Forelimb muscle (tissue), 1 donor: ENCODE measurements at places on chromosomes 1 and 21. TPM values are rescaled to one million over a fixed set of nuclear protein-coding genes. Genes with fewer than 3 reads are reported as not detected.
A peak's percentile ranks its signal among the peaks of the same experiment; 100 is the strongest.

DNA sequence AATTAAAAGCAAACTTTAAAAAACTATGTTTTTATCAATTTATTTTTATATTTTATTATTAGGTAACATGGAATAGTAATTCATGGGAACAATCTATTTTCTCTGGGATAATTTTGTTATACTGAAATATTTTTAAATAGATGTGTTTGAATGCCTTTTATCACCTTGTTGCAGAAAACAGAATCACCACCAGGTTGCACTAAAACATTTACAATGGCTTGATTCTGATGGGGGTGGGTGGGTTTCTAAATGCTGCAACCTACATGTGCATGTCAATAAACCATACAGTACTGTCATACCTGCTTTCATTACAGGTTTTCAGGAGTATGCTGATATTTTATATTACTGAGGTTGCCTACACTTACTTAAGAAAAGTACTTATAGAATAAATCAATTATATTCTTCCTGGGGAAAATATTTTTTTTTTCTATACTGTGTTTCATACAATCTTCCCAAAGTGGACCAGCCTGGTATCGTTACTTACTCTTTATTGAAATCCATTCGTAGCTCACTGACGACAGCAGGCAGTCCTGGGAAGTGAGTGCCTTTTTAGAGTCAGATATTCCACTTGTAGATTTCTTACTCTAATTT, 132.8 kb downstream of the PTPRC start:
- no peak for DNase-seq

DNA sequence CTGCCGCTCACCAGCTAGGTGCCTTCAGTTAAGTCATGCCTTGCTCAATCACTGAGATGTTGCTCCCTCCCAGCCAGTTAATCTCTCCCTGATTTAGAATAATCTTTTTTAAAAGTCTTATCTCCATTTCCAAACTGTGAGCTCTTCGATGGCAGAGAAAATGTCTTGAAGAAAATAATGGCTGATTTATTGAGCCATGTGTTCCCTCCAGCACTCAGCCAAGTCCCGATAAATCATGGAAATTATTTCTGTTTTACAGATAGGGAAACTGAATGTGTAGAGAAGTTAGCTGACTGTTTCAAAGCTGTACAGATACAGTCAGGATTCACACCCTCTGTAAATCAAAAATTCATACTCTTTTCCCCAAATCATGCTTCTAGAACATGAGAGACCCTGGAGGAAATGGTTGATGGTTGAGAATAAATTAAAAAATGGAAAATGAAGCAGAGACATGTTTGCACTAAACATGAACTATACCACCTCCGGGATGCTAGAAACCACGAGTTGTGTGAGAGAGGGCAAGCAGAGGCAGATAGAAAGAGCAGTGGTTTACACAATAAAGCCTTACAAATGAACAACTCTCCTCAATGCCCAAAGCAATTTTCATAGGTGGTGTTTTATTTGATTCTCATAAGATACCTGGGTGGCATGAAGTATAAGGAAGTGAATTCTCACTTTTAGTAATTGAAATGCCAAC, 376.4 kb downstream of the PLPP3 start:
- no peak for DNase-seq

- no peak for DNase-seq
These were observed 389.3 kb downstream of the ST6GALNAC3 start for GRCh38 chr1:76463849-76464248.

GRCh38 chr1:116257341-116257767, 115.7 kb upstream of the ATP1A1 start:
- DNase-seq, result no peak

- DNase-seq, result no peak
These were observed 297.7 kb downstream of the OMA1 start for GRCh38 chr1:58248791-58249190.

- DNase-seq, result no peak
These were observed at the start of gene AK5 for GRCh38 chr1:77281491-77282186. AK5 (plus strand) TSS chr1:77282019; CDS start chr1:77282314, 295 bp downstream.

DNA sequence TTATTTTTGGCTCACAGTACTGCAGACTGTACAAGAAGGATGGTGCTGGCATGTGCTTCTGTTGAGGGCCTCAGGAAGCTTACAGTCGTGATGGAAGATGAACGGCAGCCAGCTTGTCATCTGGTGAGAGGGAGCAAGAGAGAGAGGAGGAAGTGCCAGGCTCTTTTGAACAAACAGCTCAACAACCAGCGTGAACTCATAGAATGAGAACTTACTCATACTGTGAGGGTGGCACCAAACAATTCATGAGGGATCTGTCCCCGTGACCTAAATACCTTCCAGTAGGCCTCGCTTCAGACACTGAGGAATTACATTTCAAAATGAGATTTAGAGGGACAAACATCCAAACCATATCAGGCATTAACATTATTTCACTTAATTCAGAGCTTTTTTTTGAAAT, 84.7 kb downstream of the PKN2 start:
- no peak for DNase-seq

GRCh38 chr1:215453440-215453839, 113.7 kb upstream of the KCTD3 start:
- DNase-seq, result peak; percentile 8

Gene VCAM1
- 8.7 TPM for polyA plus RNA-seq

Gene SYCP1
- polyA plus RNA-seq, result not detected

Gene SLC9C2
- polyA plus RNA-seq, result not detected

Gene CSDE1
- 465 TPM for polyA plus RNA-seq

Gene PRUNE1
- 25.1 TPM for polyA plus RNA-seq
